Motor neuron (in vitro differentiated cells): ENCODE measurements at places on chromosomes 12 and 14. TPM values are rescaled to one million over a fixed set of nuclear protein-coding genes. Genes with fewer than 3 reads are reported as not detected.

KCTD10 gene
- total RNA-seq, result 53.6 and 64.8 TPM in 2 replicates

WIF1 gene
- not detected in 2 replicates for total RNA-seq

ZBTB25 gene
- 8.3 and 10.2 TPM in 2 replicates for total RNA-seq

DNA sequence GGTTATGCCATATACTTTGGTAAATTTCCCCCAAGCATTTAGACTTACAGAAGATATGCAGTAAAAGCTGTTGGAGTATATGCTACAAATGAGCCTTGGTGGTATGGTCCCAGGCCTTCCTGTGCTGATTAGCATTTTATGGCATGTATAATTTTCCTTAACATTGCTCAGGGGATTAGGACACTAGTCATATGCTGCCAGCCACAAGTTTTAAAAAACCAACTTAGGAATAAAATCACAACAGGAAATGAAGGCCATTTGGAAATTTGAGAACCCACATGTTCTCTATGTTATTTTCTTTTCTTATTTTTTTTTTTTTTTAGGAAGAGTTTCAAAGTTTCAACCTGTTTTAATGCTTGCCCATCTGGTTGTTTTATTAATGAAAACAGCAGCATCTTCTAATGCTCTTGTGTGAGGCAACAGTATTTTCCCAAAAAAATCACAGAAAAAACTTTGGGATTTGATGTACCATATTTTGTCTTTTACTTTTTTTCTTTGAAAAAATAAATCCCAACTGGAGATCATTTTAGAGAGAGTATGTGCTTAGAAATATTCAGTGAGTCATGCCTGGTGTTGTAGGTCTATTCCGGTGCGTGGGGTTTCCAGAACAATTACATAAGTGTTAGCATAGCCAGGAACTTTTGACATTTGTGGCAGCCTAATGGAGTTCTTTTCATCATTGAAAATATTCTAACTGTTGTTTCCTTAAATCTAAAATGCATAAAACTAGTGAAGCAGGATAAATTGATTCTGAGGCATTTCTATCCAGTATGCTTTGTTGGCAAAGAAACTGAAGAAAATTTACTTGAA lies 21.7 kb upstream of the DUSP6 start:
- ATAC-seq, result peak; percentile 80

GRCh38 chr14:61247935-61248334 lies 33.2 kb downstream of the TMEM30B start:
- peak; percentile 27 for ATAC-seq

GRCh38 chr14:102781063-102781462 lies 3.8 kb downstream of the TRAF3 start:
- no peak for ATAC-seq
